HCEC 1CT (cell line): ENCODE measurements at places on chromosomes 3 and 15.

- DNase-seq, result peak; percentile 94
These were observed 8.9 kb upstream of the NSMCE3 start for GRCh38 chr15:29278436-29279105.

- no peak for DNase-seq
These were observed 15.7 kb downstream of the FAM81A start for GRCh38 chr15:59453474-59454215.

GRCh38 chr3:462851-463250 is 266.3 kb downstream of the CHL1 start:
- DNase-seq, result no peak

GRCh38 chr3:59981377-59981776 is 931.6 kb upstream of the CFAP20DC start:
- DNase-seq, result no peak

- DNase-seq, result peak; percentile 5
These were observed 56.5 kb downstream of the KY start for GRCh38 chr3:134594331-134594741.

DNA sequence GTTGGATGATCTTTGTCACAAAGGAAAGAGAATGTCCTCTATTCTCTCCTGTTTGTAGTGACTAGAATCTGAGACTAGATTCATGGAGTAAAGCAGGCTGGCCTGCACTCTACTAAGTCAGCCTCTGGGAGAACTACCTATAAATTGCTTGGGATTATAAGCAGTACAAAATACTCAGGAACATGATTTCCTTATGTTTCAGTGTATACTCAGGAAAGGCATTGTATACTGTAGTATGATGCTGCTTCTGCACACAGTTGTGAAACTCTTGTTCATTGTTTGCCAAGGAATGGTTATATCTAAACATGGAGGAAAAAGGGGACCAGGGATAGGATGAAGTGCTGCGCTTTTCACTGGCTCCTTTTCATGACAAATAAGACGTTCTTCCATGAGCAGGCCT is 49.2 kb downstream of the OXSR1 start:
- DNase-seq, result no peak

DNA sequence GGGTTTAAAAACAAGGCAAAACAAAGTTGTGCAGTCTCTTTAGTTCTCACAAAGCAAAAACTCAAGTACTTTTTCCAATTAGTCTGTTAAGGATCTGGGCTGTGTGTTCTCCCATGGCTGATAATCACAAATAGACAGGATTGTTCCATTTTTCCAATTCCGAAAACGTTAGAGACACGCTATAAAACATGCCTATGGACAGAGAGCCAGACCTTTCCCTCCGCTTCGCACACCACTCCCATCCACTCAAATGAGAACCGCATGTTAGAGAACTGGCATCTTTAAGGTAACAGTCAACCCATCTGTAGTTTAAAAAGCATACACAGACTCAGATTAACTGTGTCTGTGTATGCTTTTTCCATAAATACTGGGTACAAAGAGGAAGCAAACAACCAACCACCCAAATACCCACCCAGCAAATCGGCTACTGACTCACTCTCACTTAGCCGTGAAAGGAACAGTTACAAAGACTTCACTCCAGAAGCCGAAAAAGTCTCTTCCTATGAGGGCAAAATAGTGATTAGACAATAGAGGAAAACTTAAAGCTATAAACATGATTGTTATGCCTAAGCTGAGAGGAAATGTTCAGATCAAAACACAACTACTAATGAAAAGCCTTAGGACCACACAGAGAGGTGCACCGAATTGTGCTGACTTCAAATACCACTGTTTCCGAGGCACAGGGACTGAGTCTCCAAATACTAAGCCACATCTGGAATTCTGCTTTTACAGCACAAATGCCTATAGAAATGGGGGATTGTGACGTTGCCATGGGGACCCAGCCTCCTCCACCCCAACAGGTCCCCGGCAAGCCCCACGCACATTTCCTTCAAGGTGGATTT is 36.1 kb downstream of the IL17RD start:
- DNase-seq, result no peak

GRCh38 chr3:60424942-60425341 is 826.3 kb downstream of the FHIT start:
- DNase-seq, result no peak

DNA sequence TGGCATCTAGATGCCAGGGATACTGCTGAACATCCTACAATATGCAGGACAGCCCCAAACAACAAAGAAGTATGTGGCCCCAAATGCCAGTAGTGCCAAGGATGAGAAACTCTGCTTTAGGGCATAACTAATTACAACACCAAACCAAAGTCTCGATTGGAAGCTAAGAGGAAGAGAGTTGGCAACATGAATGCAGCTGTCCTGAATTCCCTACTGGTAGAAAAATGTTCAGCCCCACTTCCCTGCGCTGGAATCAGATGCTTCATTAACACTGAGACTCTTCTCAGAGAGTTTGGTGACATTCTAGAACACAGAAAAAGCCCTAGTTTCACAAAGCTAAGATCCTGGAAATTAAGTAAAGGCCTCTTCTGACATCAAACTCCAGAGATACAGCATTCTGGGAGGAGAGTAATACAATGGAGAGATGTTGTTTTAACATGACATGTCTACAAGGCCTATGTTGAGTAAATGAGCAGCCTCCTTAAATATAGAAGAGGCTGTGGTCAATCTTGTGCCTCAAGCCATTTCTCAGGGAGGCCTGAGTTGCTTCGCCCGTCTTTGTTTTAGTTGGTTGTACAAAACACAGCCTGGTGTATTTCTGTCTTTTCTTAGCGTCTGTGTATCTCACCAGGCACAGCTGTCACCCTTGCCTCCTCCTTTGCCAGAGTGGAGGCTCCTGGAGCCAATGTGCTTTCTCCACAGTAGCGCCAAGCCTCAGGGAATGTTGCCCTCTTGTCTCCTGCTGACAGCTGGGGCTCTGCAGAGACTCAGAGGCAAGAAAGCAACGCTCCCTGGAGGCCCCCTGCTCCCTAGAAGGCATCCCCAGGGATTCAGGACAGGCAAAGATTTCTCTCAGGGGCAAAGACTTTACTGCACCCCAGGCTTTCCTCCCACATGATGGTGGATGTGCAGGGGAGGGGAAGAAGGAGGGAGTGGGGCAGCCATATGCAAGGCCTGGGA is 25.1 kb upstream of the CTNNB1 start:
- no peak for DNase-seq

DNA sequence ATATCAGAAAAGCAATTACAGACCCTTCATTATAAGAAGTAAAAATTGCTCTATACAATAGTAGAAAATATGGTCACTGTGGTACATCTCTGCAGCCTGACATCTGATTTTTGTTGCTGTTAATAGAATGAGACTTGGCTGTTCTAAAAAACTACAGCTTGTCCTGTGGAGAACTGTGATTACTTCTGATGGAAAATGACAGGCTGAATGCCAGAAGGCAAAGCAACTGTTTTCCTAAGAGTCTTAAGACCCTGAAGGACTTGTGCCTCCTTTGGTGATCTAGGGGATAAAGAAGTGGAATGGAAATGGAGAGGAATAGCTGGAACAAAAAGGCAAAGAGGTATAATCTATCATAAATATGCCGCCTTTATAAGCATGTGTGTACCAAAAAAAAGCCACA is 314.8 kb downstream of the BCHE start:
- DNase-seq, result no peak

- peak; percentile 79 for DNase-seq
These were observed 27.2 kb downstream of the LRRC2 start for GRCh38 chr3:46538803-46539442.

DNA sequence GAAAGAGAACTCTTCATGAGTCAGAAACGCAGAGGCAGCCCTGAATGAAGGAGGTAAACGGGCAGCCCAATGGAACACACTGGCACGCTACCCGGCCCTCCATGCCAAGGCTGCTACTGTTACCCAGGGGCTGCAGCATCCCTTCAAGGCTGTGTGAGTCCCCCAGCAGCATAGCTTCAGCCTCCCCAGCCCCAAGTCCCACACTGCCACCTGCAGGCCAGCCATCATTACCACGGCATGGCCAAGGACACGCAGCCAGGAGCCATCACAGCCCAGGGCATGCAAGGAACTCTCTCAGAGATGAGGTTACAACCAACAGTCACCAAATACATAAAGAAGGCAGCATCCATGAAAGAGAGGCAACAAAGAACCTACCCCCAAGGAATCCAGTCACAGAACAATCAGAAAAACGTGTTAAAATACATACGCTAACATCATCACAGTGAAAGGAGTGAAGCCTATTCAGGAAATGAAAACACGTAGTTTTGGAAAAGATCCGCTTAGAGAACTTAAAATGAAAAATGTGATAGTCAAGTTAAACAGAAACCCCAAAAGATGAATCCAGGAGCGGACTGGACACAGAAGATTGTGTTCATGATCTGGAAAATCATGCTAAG is 22.4 kb downstream of the PLA2G4F start:
- peak; percentile 29 for DNase-seq

- DNase-seq, result no peak
These were observed 44.6 kb upstream of the LIMD1 start for GRCh38 chr3:45549961-45550360.

DNA sequence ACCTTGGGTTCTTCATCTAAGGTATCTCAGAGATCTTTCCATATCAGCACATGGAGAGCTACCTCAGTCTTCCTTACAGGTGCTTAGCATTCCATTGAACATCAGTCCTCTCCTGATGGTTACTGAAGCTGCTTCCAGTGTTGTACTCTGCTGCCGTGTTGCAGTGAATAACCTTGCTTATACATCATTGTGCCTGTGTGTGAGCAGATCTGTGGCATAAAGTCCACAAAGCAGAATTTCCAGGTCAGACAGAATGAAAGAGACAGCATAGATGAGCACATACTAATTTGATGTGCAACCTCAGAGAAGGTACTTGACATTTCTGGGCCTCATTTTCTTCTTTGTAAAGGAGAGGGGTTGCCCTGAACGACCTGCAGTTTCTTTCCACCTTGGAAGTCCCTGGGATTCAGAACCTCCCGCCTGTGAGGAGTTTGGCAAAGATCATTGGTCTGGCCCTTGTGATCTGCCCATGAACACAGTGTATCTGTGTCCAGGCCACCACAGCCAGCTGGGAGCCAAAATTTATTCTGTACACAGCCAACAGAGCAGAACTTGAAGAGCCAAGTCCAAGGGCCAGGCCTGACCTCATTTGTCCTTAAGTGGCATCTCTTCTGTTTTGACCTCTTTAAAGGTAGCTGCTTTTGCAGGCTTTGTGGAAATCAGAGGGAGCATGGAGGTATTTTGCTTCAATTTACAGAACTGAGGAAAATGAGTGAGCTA is 57.2 kb upstream of the SLC7A14 start:
- DNase-seq, result no peak

GRCh38 chr3:173397161-173398110 is at the start of gene NLGN1:
Gene NLGN1, plus strand, starts transcription at chr3:173397744.
- peak; percentile 13 for DNase-seq

- no peak for DNase-seq
These were observed 437.4 kb downstream of the NR2F2 start for GRCh38 chr15:96767703-96768434.

DNA sequence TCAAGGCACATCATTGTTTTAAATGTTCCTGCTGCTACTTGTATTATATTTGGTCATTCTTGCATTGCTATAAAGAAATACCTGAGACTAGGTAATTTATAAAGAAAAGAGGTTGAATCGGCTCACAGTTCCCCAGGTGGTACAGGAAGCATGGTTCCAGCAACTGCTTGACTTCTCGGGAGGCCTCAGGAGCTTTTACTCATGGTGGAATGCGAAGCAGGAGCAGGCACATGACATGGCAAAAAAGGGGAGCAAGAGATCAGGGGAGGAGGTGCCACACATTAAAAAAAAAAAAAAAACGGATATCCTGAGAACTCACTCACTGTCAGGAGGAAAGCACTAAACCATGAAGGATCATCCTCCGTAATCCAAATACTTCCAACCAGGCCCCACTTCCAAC is 286.9 kb upstream of the PLSCR5 start:
- no peak for DNase-seq

GRCh38 chr3:122773944-122774509 is 19.6 kb downstream of the HSPBAP1 start:
- no peak for DNase-seq

DNA sequence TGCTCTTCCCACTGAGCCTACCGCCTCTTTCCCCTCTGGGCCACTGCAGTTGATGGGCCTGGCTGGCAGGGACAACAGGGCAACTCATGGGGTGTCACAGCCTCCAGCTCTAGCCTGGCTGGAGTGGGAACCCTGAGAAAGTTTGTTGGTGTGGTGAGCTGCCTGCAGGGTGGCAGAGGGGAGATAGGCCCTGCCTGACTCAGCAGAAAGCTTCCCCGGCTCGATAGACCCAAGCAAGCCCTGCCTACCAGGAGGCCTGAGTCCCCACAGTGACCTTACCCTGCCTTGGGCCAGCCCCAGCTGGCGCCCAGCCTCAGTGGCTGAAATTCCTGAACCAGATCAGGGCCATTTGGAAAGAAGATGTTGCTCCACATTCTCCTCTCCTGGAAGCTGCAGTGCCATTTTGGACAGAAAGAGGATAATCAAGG is 29.4 kb downstream of the ABTB1 start:
- DNase-seq, result no peak

- no peak for DNase-seq
These were observed 2.2 kb downstream of the GLT8D1 start for GRCh38 chr3:52703341-52703740.

GRCh38 chr15:48834756-48835155 is 23.9 kb upstream of the CEP152 start:
- no peak for DNase-seq

DNA sequence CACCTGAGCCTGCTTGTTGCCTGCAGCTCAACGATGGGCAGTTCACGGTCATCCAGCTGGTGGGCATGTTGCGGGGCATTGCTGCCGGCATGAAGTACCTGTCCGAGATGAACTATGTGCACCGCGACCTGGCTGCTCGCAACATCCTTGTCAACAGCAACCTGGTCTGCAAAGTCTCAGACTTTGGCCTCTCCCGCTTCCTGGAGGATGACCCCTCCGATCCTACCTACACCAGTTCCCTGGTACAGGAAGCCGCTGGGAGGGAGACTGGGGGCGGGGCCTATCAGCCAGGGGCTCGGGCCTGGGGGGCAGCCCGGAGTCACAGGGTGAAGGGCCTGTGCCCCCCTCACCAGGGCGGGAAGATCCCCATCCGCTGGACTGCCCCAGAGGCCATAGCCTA is 18.8 kb downstream of the EPHB3 start:
- DNase-seq, result no peak

GRCh38 chr3:42749025-42749752 is 23.9 kb downstream of the CCDC13 start:
- DNase-seq, result no peak

GRCh38 chr3:131812433-131812832 is 222.4 kb downstream of the CPNE4 start:
- DNase-seq, result peak; percentile 48

DNA sequence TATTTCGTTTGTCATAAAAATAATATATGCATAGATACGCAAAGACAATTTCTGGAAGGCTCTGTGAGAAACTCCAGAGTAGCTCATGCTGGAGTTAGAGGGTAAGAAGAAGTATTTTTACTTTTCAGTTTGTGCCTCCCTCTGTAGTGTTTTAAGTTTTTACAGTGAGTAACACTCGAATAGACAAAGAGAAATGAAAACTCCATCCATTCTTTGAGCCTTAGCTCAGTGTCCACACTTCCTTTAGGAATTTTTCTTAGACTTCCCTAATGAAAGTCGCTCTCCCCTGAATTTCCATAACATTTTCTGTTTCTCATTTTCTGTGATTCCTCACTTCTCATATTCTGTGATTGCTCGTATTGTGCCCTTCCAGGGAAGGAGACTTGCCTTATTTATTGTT is 2.1 kb downstream of the BLOC1S6 start:
- DNase-seq, result no peak
